ENCODE measurements at places on chromosomes 1 and 21. TPM values are rescaled to one million over a fixed set of nuclear protein-coding genes. Genes with fewer than 3 reads are reported as not detected.

GRCh38 chr1:117058810-117059209, 1.3 kb upstream of the TTF2 start:
- peaks cover 19% of the 10 kb centered on the region for H3K36me3 ChIP-seq
- no peaks in the 10 kb centered on the region for H3K27me3 ChIP-seq
- no peak for DNase-seq
- no peak overlapping the region for H3K27ac ChIP-seq

The CD247 gene
- not detected for total RNA-seq

GRCh38 chr1:174726167-174726879, 273.4 kb upstream of the CACYBP start:
- H3K4me1 ChIP-seq: no peaks in the 10 kb centered on the region
- no peaks in the 10 kb centered on the region for H3K27me3 ChIP-seq
- H3K4me3 ChIP-seq: no peak overlapping the region
- no peaks in the 10 kb centered on the region for H3K36me3 ChIP-seq
- H3K27ac ChIP-seq: no peak overlapping the region

GRCh38 chr1:95534985-95535384, 301.0 kb downstream of the RWDD3 start:
- H3K27ac ChIP-seq: peak overlapping the region; percentile 92
- H3K36me3 ChIP-seq: no peaks in the 10 kb centered on the region
- H3K4me1 ChIP-seq: peaks cover 27% of the 10 kb centered on the region

GRCh38 chr1:192831706-192832355, 23.0 kb downstream of the RGS2 start:
- H3K27me3 ChIP-seq: no peaks in the 10 kb centered on the region
- no peaks in the 10 kb centered on the region for H3K36me3 ChIP-seq
- no peak overlapping the region for H3K4me3 ChIP-seq
- H3K4me1 ChIP-seq: peaks cover 2% of the 10 kb centered on the region

DNA sequence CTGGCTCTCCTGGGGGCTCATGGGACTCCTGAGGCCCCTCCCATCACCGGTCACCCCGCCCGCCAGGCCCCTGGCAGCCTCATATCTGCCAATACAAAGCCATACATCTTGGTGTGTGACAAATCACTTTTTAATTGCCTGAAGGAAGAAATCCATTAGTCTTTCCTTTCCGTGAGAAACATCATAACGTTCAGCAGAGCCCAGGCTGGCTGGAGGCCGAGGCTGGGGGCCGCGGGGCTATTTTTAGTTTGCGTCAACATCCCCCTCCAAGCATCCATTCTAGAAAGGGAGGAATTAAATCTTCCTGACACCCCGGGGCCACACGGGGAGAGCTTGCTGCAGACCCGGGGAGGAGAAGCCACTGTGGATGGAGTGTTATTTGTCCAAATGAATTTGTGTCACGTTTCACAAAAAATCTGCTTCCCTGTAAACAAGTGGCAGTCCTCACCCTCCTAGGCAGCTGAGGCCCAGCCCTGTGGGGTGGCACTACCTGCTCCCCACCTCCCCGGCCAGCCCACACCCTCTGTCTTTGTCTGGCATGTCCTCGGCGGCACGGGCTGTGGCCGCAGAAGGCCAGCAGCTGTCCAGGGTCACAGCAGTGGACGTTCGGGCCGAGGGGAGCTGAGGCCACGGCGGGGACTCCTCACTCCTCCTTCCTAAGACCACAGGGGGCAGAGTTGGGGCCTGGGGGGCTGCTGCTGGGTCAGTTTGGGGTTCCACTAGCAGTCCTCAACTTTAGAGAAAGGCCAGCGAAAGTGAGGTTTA, 236.9 kb upstream of the VAMP3 start:
- no peaks in the 10 kb centered on the region for H3K4me1 ChIP-seq
- no peak for DNase-seq
- H3K27me3 ChIP-seq: peaks cover 5% of the 10 kb centered on the region
- H3K36me3 ChIP-seq: no peaks in the 10 kb centered on the region
- no peak overlapping the region for H3K27ac ChIP-seq

The VHLL gene
- not detected for total RNA-seq

GRCh38 chr1:153402226-153402625, 11.4 kb upstream of the S100A8 start:
- no peak overlapping the region for H3K27ac ChIP-seq
- H3K36me3 ChIP-seq: no peaks in the 10 kb centered on the region
- no peak overlapping the region for H3K4me3 ChIP-seq
- no peaks in the 10 kb centered on the region for H3K4me1 ChIP-seq
- DNase-seq: no peak

The RHEX gene
- total RNA-seq: not detected

GRCh38 chr1:95041491-95042165, 31.1 kb downstream of the ALG14 start:
- peak; percentile 76 for DNase-seq
- peak overlapping the region; percentile 57 for H3K27ac ChIP-seq
- H3K4me1 ChIP-seq: peaks cover 34% of the 10 kb centered on the region
- no peak overlapping the region for H3K4me3 ChIP-seq
- no peaks in the 10 kb centered on the region for H3K36me3 ChIP-seq

The LCE1D gene
- total RNA-seq: not detected

- H3K4me3 ChIP-seq: no peak overlapping the region
- no peak overlapping the region for H3K27ac ChIP-seq
- no peaks in the 10 kb centered on the region for H3K27me3 ChIP-seq
Observed at GRCh38 chr1:51282605-51283004, 46.5 kb downstream of the RNF11 start.

The STUM gene
- 0.03 TPM for total RNA-seq

DNA sequence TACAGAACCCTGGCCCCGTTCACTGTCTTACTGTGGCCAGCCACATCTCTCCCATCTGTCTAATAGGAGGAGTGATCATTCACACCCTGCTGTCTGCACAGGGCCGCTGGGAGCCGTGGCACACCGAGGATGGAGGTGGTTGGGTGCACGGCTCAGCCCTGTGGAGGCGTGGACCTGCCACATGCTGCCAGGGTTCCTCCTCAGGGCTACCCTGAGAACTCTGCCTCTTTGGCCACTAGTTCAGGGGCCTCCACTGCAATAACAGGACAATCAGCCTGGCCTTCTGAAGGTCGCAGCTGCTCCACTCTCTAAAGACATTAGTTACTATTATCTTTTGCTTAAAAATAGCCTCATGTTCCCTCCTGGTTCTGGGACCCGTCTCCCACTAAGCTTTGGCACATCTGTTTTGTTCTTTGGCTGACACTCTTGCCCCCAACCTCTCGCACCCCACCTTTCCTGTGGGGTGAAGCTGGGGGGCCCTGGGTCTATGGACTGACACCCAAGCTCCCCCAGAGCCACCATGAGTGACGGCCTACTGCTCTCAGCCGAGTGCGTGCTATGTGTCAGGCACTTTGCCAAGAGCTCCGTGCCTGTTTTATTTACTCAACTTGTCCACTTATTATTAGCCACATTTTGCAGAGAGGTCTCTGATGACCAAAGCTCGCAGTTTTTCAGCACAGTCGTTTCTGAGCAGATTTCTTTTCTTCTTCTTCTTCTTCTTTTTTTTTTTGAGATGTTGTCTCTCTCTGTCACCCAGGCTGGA, 66.3 kb downstream of the ARHGEF10L start:
- no peak overlapping the region for H3K27ac ChIP-seq
- peaks cover 17% of the 10 kb centered on the region for H3K36me3 ChIP-seq
- no peaks in the 10 kb centered on the region for H3K4me1 ChIP-seq
- H3K27me3 ChIP-seq: no peaks in the 10 kb centered on the region

GRCh38 chr1:58576325-58576726, 726 bp downstream of the TACSTD2 start:
- no peak for DNase-seq
- H3K27ac ChIP-seq: no peak overlapping the region
- peaks cover 4% of the 10 kb centered on the region for H3K4me1 ChIP-seq

DNA sequence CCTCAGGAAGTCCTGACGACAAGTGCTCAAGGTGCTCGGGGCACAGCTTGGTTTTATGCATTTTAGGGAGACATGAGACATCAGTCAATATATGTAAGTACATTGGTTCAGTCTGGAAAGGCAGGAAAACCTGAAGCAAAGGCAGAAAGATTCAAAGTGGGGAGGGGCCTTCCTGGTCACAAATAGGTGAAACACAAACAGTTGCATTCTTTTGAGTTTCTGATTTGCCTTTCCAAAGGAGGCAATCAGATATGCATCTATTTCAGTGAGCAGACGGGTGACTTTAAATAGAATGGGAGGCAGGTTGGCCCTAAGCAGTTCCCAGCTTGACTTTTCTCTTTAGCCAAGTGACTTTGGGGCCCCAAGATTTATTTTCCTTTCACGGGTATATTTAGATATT, 8.9 kb upstream of the RNF187 start:
- H3K27me3 ChIP-seq: no peaks in the 10 kb centered on the region
- H3K4me3 ChIP-seq: no peak overlapping the region
- peaks cover 23% of the 10 kb centered on the region for H3K4me1 ChIP-seq
- no peak for DNase-seq

GRCh38 chr1:167767761-167768160, 46.0 kb downstream of the MPZL1 start:
- H3K27ac ChIP-seq: no peak overlapping the region
- no peak overlapping the region for H3K4me3 ChIP-seq
- H3K4me1 ChIP-seq: peaks cover 12% of the 10 kb centered on the region
- peaks cover 20% of the 10 kb centered on the region for H3K36me3 ChIP-seq
- H3K27me3 ChIP-seq: no peaks in the 10 kb centered on the region

DNA sequence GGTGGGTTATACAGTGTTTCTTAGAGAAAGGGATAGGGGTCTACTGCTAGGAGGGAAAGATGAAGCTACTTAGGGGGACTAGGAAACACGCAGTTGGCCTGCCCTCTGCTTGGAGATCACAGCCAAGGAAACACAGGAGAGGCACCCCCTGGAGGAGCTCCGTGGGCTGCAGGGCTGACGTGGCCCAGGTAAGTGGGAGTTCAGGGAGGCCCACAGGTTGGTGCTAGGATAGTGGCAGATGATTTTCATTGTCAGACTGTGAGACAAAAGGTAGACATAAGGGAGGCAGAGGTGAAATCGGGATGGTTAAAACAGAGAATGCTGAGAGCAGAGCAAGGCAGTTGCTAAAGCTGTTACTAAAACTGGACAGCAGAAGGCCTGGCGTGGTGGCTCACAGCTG, 463.0 kb downstream of the DSCAM start:
- H3K36me3 ChIP-seq: no peaks in the 10 kb centered on the region
- no peak for DNase-seq
- no peaks in the 10 kb centered on the region for H3K27me3 ChIP-seq
- no peaks in the 10 kb centered on the region for H3K4me1 ChIP-seq
- H3K27ac ChIP-seq: no peak overlapping the region

The F11R gene
- 4.5 TPM for total RNA-seq

- peak overlapping the region; percentile 66 for H3K27ac ChIP-seq
- no peaks in the 10 kb centered on the region for H3K27me3 ChIP-seq
- H3K4me3 ChIP-seq: no peak overlapping the region
- peaks cover 31% of the 10 kb centered on the region for H3K4me1 ChIP-seq
- no peaks in the 10 kb centered on the region for H3K36me3 ChIP-seq
Observed at GRCh38 chr21:37829447-37829846, 86.8 kb downstream of the KCNJ6 start.

- H3K36me3 ChIP-seq: no peaks in the 10 kb centered on the region
- DNase-seq: no peak
- H3K4me1 ChIP-seq: no peaks in the 10 kb centered on the region
- no peak overlapping the region for H3K27ac ChIP-seq
Observed at GRCh38 chr1:46830665-46831322, 31.9 kb downstream of the CYP4B1 start.

GRCh38 chr1:212909652-212910063, 40.7 kb upstream of the VASH2 start:
- H3K27me3 ChIP-seq: no peaks in the 10 kb centered on the region
- no peaks in the 10 kb centered on the region for H3K36me3 ChIP-seq
- no peak for DNase-seq
- no peaks in the 10 kb centered on the region for H3K4me1 ChIP-seq
- H3K27ac ChIP-seq: no peak overlapping the region

- no peak overlapping the region for H3K4me3 ChIP-seq
- H3K36me3 ChIP-seq: no peaks in the 10 kb centered on the region
- H3K4me1 ChIP-seq: peaks cover 33% of the 10 kb centered on the region
Observed at GRCh38 chr1:67855961-67856360, 22.7 kb upstream of the GNG12 start.

DNA sequence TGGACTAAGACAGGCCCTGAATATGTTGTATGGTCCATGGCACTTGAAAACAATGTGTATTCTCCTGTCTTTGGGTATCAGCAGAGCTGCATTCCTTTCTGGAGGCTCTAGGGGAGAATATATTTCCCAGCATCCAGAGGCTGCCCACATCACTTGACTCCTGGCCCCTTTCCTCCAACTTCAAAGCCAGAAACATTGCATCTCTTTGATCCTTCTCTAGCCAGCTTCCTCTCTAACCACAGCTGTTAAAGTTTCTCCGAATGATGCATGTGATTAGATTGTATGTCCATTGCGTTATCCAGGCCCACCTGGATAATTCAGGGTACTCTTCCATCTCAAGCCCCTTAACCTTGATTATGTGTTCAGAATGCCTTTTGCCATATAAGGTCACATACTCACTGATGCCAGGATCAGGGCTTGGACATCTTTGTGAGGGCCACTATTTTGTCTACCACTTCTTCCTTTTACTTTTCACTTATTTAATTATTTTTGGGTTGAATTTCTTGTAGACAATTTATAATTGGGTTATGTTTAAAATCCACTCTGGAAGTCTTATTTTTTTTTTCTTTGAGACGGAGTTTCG, 5.3 kb downstream of the CHD1L start:
- H3K4me1 ChIP-seq: peaks cover 6% of the 10 kb centered on the region
- H3K27me3 ChIP-seq: no peaks in the 10 kb centered on the region
- no peak overlapping the region for H3K27ac ChIP-seq
- no peak overlapping the region for H3K4me3 ChIP-seq

The NOTCH2 gene
- total RNA-seq: 77.2 TPM

DNA sequence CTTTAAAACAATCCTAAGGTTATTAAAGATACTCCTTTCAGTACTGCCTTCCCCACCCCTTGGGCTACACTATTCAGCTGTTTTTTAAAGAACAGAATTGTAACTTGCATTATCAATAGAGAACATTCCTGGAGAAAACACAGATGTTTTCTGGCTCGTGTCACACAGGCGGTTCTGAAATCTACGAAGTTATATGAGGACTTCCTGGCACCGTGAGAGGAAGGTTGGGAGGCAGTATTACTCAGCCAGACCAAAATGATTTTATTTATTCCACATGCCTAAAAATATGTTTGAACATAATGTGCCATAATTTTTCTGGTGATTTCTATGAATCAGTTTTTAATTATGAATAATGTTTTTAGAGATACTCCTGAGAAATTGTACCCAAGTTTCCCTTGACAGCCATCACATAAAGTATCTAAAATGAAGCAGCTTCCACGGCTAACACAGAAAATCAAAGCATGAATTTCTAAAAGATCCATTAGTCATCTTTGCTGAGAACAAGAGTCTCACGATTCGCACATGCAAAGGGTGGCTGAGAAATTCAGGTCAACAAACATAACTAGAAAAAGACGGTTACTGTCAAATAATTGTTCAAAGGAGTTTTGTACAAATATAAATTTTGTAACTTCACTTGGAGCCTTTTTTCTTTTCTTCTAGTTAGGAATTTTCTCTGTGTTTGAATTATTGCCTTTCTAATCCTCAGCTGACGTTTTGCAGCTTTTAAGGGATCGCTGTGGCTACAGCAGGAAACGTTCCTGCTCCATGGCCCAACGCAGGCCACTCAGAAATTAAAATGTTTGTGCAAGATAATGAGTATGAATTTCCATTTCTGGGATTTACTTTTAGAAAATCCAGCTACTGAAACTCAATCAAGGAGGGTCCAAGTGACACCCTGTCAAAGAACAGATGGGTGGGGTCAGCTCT, 8.0 kb upstream of the SIM2 start:
- DNase-seq: no peak
- no peaks in the 10 kb centered on the region for H3K4me1 ChIP-seq
- no peak overlapping the region for H3K4me3 ChIP-seq
- H3K36me3 ChIP-seq: no peaks in the 10 kb centered on the region
- peaks cover 55% of the 10 kb centered on the region for H3K27me3 ChIP-seq

- peak; percentile 61 for DNase-seq
- H3K27me3 ChIP-seq: no peaks in the 10 kb centered on the region
- H3K27ac ChIP-seq: peak overlapping the region; percentile 38
- peaks cover 18% of the 10 kb centered on the region for H3K4me1 ChIP-seq
- H3K4me3 ChIP-seq: peak overlapping the region; percentile 89
Observed at GRCh38 chr1:56578138-56578962, 1.0 kb downstream of the PLPP3 start.

The LPAR3 gene
- total RNA-seq: not detected

Data from SJSA1 (cell line).